ENCODE measurements at places on chromosomes 12 and 14.

DNA sequence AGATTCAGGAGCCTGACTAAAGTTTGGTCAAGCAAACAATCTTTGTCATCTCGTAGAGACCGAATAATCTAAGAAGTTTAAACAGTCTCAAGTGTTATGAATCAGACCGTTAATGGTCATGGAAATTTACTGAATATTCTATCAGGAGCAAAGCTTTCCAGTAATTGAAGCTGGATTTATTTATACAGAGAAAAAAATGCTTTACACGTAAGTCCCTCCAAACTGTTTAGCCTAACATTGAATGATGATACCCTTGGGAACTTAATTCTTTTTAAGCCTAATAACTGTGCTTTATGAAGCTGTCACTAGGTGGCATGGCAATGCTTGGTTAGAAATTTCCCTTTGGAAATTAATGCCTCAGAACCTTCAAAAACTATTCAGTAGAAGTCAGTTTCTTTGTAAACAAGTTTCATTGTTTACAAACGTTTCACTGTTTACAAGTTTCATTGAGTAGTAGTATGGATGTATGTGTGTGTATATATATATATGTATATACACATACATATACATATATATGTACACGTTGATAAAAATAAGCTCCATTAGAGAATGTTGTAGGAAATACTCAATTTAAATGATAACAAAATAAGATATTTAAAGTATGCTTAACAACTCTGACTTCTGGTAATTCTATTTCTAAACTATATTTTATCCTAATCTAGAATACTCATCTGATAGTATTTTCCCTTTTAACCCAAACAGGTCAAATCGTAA is 32.1 kb downstream of the DEPDC4 start:
- DNase-seq: peak; percentile 9

GRCh38 chr14:24145690-24146452 is 539 bp downstream of the PSME2 start:
- DNase-seq: no peak

DNA sequence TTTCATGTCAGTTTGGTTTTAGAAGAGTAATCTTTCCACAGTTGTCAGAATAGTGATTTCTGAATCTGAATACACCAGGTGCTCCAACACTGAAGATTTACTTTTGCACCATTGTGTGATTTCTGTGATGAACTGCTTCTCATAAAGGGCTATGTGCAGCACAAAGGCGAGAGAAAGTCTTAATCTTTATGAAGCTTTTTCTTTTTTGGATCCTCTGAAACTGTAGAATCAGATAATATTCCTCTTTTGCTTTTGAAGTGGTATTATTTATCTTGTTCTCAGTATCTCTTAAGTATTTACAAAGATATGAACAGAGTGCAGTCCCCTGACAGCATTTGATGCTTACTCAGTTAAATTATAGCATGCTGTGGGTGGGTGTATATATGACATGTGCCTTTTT is 207.8 kb downstream of the NAV3 start:
- no peak for DNase-seq

GRCh38 chr14:26538176-26538575 is 59.7 kb downstream of the NOVA1 start:
- DNase-seq: no peak

DNA sequence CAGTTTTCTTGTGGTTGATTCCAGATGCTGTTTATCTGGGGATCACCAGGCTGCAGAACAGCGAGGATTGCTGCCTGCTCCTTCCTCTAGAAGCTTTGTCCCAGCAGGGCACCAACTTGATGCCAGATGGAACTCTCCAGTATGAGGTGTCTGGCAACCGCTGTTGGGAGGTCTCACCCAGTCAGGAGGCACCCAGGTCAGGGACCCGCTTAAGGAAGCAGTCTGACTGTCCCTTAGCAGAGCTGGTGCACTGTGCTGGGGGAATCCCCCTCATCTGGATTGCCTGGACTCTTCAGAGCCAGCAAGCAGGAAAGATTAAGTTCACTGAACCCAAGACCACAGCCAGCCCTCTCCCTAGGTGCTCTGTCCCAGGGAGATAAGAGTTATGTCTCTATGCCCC is 1165.2 kb downstream of the FSCB start:
- DNase-seq: no peak

DNA sequence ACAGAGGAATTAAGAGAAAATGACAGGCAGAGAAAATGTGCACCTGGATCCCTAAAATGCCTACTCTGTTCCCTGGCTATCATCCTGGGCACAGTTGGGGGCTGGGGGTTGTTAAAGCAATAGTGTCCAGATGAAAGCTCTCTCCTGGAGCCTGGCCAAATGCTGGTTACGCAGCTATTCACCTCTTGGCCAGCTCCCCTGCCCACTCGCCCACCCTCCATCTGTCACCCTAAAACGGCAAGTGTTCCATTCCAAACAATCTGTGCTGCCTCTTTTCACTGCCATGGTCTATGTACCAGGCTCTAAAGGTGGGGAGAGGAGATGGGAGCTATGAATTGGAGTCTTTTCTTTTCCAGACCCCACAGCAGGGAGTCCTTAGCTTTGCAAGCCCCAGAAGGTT is 24.7 kb upstream of the NPFF start:
- no peak for DNase-seq

- no peak for DNase-seq
Observed at GRCh38 chr12:100995771-100996170, 201.2 kb downstream of the ANO4 start.

DNA sequence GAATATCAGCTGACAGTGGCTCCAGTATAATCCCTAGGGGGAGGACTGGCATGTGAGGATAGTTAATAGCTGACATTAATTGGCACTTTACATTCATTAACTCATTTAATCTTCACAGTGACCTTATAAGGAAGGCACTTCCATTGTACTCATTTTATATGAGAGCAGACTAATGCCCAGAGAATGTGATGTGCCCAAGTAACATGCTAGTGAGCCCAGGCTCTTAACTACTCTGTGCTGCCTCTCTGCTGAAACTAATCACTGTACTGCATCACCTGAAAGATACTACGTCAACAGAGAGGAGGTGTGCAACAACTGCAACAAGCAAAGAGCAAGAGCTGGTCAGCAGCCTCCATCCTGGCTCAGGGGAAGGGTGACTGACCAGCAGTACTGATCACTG is 40.1 kb downstream of the GALNT4 start:
- DNase-seq: no peak

GRCh38 chr14:49950275-49951228 is 57.7 kb downstream of the ARF6 start:
- no peak for DNase-seq

DNA sequence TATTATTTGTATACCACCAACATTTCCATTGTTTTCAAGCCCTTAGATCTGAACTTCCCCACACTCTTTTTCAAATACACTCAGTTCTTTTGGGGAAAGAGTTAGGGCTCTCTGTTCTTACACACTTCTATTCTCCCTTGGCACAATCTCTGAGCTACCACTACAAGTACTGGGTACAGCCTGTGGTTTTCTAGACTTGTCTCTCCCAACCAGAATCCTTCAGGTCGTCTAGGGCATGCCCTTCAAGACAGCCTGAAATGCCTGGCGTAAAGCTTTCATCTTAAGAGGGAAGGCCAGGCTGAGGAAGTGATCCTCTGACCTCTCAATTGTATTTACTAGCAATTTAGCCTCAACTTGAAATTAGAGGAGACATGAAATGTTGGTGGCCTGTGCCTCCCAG is 1442.0 kb downstream of the AACS start:
- no peak for DNase-seq

DNA sequence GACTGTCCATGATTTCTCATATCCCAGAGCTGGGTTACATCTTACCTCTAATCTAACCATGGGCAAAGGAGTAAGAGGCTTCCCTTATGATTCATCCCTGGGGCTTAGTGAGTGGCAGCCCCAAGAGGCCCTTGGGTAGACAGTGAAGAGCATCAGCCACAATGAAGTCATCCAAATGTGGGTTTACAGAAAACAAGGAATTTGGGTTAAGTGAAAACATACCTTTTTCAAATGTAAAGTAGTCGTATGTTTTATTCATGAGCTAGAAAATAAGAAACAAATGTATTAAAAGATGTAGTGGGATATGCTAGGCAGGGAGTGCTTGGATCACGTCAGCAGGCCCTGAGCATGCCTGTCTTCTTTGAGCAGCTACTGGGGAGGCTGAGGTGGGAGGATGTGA is 54.0 kb upstream of the ELK3 start:
- peak; percentile 34 for DNase-seq

- DNase-seq: no peak
Observed at GRCh38 chr12:100508751-100509150, 35.1 kb downstream of the NR1H4 start.

GRCh38 chr14:39102969-39103957 is at the start of gene SEC23A:
SEC23A (minus strand) TSS chr14:39103235; CDS start chr14:39096118, 7,117 bp downstream.
- DNase-seq: peak; percentile 48

DNA sequence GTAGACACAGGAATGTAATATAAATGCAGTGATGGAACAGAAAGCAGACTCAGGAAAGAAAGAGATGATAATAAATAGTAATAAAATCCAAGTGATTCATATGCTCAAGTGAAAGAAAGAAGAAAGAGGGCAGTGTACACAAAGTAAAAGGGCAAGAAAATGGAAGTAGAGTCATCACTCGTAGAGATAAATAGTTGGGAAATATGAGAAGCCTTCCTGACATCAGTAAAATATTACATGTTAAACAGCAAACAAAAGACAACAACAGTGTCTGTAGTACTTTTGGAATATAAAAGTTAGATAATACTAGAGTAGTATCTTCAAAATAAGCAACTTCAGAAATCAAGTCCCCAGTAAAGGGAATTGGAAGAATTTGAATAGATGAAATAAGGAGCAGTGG is 412.3 kb downstream of the RAD51B start:
- no peak for DNase-seq

All from H54 (cell line).